KBM-7 (cell line): ENCODE measurements at places on chromosomes 4 and X.

DNA sequence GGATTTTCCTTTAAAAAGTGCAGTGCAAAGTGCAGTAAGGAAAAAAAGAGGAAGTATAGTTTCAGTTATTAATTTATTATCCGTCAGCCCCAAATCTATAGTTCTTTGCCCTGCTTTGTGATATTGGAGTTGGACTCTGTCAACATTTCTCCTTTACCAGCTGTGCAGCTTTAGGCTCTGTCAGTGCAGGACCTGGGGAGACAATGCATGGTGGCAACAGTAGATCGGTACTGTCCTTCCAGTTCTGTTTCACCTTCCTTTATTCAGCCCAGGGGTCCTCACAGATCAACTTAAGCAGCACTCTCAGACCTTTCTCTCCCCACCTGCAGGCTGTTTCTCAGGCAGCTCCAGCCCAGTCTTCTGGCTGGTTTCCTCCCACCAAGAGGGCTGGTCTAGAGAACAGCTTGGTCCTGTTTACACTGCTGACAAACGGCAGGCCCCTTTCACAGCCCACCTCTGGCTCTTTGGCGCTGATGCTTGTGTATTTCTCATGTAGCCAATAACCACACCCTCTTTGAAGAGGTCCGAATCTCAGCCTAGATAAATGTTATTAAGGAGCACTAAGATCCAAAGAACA, 71.6 kb downstream of the MCUB start:
- DNase-seq = no peak

DNA sequence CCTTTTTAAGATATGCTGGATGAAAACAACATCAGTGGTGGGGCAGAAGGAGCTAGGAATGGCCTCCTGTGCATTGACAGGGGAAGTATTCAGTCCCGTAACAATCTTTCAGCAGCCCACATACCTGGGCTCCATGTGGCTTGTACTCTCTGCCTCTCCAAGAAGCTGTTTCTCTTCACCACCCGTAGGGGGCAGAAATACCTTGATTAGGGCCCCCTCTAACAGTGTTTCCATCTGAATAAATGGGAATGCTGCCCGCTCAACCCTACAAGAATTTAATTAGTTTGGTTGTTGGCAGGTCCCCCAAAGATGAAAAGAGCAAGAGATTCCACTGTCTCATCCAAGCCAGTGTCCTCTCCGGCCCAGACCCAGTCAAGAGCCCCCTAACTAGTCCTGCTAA, 155.2 kb downstream of the SMIM20 start:
- DNase-seq = peak; percentile 45

DNA sequence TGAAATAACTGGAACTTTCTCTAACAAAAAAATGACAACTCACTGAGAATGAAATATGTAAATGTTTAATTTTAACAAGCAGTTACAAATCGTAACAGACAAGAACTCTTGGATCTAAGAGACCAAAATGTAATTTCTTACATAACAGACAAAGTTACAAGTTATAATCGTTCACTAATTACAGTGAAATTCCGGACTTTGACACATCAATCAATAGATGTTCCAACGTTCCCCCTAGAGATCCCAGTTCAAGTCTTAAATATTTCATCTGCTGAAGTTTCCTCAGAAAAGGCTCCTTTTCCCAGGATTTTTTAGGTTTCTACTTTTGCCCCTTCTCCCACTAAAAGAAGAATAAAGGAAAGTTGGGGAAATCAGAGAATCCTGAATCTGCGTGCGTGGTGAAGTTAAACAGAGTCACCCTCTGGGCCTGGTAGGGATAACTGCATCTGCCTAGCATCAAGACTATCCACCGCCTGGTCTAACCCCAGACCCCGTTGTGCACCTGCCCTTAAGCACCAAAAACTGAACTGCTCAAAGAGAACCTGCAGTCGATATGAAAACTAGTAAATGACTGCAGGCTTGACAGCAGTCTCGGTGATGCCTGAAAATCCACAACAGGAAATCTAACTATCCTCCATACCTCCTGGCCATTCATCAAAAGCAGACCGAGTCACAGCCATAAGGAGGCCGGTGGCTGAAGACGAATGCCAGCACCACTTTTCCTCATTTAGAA, 2.3 kb downstream of the IRF2 start:
- no peak for DNase-seq

DNA sequence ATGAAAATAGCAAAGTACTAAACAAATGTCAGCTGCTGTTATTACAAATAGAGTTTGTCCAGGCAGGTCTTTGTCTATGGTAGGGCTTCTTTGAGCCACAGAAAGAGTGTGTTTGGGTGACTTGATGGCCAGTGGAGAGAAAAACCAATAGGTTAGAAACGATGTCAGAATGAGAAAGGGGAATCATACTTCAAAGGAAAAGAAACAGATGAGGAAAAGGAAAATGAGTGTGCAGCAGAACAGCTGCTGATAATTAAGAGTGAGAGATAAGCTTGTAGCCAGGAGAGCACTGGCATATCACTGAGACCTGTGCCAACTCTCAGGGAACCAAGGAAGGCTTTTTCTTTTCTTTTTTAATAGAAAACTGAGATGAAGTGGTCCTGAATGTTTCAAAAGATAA, 257.2 kb downstream of the ARHGAP24 start:
- no peak for DNase-seq

GRCh38 chr4:27101126-27101525, 240.5 kb downstream of the STIM2 start:
- DNase-seq = no peak

DNA sequence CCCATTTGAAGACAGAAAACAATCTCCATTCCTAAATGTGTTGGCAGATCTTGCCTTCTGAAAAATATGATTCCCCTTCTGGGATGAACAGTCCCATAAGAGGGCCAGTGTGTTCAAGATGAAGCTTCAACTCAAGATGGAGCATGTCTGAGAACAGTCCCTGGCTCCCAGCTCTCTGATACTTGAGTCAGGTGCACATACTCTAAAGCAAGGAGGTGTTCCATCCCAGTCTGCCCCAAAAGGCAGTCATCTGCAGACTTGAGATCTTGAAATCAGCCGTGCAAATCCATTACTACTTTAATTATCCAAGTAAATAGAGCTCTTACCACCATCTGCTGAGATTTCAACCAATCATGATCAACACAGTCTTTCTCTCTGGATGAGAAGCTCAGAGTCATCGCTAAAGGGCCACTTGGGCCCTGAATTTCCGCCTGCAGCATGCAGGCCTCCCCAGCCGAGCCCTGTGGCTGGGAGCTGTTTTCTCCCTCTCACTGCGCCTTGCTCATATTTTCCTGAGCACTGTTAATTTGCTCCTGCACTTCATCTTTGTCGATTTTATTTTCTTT, 22.2 kb downstream of the CCDC149 start:
- no peak for DNase-seq

GRCh38 chrX:140040386-140040785, 75.1 kb upstream of the CXorf66 start:
- no peak for DNase-seq

GRCh38 chrX:13816643-13817627, at the start of gene GPM6B:
Gene GPM6B, minus strand, starts transcription at chrX:13817093. Its CDS starts 189 bp downstream, at chrX:13816904.
- DNase-seq = no peak

GRCh38 chrX:31969714-31970113, 897.9 kb upstream of the FTHL17 start:
- DNase-seq = no peak

GRCh38 chr4:82792912-82793649, 5.5 kb downstream of the SCD5 start:
- no peak for DNase-seq

GRCh38 chr4:173138624-173139023, 30.0 kb upstream of the GALNT7 start:
- no peak for DNase-seq

DNA sequence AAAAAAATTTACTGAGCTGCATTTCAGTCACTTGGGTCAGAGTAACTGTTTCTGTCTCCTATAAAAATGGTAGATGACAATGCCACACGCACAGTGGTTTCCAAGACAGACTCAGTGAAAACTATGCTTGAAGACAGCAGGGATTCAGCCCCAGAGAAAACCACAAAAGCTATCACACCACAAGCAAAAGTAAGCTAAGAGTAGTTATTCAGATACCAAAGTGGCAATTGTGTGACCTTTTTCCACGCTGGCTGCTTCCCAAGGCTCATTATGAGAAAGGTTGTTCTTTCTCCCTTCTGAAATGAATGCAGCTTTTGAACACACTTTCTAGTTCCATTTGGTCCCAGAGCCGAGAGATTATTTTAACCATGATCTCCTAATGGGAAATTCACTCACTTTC, 46.4 kb upstream of the GPM6B start:
- DNase-seq = no peak

DNA sequence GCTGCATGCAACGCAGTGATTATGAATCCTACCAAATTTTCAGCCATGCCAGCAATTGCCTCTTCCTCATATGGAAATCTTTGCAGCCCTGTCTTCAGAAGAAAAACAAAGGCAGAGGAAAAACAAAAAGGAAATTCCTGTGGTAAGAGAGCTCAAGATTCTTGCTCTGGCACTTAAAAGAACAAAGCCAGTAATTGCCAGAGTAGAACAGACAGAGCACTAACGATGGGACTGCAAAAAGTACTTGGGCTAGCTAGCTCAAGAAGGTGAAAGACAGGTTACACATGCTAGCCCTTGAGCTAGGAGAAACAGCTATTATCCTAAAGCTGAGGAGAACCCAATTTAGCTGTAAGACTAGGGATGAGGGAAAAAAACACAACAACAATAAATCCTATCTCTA, 582.3 kb downstream of the KCNIP4 start:
- no peak for DNase-seq

GRCh38 chr4:172009446-172010230, 196.4 kb downstream of the GALNTL6 start:
- DNase-seq = no peak

DNA sequence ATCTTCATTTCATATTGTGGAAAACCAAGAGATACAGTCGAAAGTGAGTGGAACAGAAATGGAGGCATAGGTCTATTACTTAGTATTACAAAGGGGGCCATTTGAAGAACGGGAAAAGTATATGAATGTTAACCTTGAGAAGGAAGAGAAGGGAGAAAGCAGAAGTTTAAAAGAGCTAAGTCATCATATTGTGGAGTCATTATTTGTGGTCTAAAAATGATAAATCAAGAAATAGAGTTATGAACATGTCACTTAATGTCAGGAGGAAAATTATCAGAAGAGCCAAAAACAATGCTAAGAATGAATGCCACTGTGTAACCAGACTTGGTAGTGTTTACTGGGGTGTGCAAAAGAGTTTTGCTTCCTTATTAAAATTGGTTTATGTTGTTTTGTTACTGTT, 589.5 kb upstream of the LCORL start:
- no peak for DNase-seq

DNA sequence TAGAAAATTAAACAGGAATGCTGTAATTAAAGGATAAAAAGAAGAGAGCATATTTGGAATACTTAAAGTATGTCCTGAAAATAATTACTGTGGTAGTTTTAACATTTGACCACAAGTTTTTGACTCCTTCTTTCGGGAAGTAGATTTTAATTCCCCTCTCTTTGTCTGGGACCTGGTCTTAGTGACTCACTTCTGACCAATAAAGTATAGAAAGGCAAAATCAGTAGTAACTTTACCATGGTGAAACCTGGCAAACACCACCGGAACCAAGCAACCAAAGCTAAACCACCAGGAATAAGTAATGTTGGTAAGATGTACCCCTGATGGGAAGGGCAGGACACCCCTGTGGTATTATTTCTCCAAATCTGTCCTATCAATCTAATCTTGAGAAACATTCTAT, 314.8 kb downstream of the PDHA2 start:
- no peak for DNase-seq

DNA sequence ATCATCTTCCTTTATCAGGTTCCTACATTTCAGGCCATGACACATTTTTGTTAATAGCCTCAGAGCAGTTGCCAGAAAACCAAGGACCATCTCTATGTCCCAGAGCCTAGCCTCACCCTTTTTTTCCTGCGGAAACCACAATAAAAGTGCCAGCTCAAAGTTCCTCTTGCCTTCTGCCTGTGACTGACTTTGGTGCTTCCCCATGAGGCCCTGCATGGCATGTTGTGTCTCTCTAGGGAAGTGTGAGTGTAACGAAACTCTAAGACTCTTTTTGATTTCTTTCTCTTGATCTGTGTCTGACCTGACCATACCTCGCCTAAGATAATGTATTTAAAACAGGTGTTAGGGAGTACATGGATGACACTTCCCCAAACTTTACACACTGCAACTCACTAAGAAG, 642.3 kb upstream of the BOD1L1 start:
- peak; percentile 93 for DNase-seq

DNA sequence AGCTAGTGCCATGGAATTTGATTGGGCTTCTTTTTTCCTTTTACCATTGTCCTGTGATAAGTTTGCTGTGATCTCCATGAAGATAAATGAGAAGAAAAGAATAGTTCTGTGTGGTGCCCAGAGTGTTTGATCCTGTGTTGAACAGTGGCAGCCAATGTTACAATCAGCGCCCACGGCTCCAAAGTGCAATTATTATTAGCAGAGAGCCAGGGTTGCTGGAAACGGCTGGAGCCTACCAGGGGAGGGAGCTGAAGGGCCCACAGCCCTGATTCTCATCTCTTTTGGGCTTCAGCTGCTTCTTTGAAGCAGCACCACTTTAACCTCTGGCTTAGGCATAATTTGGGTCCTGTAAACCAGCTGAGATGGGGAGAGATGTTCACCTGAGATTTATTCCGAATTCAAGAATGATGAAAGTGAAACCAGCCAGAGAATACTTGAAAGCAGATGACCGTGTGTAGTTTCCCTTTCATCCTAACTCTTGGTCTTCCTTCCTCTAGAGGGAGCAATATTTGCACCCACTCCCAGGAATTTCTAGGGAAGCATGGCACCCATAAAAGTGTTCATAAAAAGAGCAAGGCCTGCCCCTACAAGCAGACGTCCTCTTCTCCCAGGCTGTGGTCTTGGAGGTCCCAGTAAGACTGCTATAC, 298.3 kb downstream of the EVC2 start:
- DNase-seq = no peak

DNA sequence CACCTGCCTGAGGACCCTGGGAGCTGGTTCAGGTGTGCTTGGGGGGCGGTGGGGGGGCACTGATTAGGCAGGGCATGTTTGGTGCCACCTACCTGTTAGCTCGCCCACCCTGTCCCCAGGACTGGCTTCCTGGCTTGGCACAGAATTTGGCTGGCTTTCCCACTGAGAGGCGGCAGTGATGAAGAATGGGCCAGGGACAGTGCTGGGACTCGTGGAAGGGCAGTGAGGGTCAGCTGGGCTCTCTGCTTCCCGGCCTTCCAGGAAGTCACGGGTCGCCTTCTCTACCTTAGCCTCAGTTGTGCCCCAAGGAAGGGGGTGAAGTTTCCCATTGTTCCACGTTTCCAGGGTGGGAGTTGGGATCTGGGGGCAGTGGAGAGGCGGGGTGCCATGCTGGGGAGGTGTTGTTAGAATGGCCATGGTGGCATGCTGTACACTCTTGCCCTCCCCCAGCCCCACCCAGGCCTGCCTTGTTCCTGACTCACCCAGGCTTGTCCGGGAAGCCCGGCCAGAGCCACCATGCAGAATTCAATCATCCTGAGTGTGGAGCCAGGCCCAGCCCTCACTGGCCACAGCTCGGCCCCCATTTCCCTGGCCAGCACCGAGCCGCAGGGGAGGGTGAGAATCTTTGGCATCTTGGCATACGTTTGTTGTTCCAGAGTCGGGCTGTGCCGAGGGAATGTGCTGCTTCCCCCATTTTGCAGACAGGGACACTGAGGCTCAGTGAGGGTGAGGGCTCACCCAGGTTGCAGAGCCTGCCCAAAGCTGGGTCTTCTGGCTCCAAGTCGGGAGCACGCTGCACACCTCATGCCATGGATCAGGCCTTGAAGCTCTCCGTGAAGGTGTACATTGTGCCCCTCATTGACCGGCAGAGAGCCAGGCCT, 21.9 kb upstream of the GPR78 start:
- no peak for DNase-seq

- DNase-seq = no peak
These were observed 29.7 kb upstream of the LCORL start for GRCh38 chr4:18051281-18051680.
